ENCODE measurements at places on chromosomes 16 and 17.

- H3K4me1 ChIP-seq, result peaks cover 15% of the 10 kb centered on the region
- no peak for DNase-seq
- H3K27ac ChIP-seq, result no peak overlapping the region
These were observed 13.0 kb upstream of the SALL1 start for GRCh38 chr16:51163894-51164566.

DNA sequence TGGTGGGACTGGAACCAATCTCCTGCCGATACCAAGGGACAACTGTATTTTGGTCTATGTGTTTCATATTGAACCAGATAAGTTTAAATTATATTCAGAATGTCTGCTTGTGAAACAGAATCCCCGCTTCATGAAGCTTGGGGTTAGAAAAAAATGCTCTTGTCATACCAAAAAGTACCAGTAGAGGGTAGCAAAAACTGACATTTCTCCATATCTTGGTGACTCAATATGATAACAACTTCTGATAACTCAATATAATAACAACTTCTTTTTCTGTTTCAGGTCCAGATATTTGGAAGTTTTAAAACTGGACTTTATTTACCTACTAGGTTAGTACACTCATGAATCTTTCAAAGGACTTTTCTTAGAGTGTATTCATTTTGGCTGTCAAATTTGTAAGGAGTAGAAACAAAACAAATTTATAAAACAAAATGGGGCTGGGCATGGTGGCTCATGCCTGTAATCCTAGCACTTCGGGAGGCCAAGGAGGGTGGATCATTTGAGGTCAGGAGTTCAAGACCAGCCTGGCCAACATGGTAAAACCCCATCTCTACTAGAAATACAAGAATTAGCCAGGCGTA, 52.3 kb upstream of the ADCY7 start:
- no peak overlapping the region for H3K4me3 ChIP-seq
- peak; percentile 18 for DNase-seq
- H3K27ac ChIP-seq, result no peak overlapping the region
- peaks cover 5% of the 10 kb centered on the region for H3K36me3 ChIP-seq
- peaks cover 17% of the 10 kb centered on the region for H3K4me1 ChIP-seq
- no peaks in the 10 kb centered on the region for H3K27me3 ChIP-seq

DNA sequence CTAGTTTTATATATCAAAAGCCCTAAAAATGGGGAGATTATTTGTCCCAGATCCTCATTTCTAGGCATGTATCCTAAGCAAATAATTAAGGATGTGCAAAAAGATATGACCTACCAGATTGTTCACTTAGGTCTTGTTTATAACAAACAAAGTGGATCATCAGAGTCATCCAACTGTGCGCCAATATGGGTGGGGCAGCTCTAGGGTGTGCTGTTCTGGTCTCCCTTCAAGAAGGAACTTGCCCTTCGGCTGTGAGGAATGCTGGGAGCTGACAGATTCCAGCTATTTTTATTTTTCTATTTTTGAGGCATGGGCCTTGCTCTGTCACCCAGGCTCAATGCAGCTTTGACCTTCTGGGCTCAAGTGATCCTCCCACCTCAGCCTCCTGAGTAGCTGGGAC, 13.8 kb downstream of the CHP2 start:
- no peaks in the 10 kb centered on the region for H3K36me3 ChIP-seq
- H3K4me3 ChIP-seq, result no peak overlapping the region
- no peaks in the 10 kb centered on the region for H3K27me3 ChIP-seq
- DNase-seq, result no peak

DNA sequence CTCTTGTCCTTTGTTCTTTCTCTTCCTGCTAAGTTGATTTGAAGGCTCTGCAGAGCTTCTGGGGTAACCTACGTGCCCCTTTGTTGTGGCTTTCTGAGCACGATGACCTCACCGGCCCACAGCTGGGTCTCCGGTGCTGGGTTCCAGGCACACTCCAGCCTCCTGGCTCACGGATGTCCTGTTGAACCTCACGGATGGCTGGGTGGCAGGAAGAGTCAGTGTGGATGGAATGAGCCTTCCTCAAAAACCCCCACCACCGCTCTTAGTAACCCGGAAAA, 116.0 kb downstream of the SOCS1 start:
- no peak overlapping the region for H3K27ac ChIP-seq
- H3K36me3 ChIP-seq, result no peaks in the 10 kb centered on the region
- DNase-seq, result peak; percentile 21
- no peaks in the 10 kb centered on the region for H3K27me3 ChIP-seq
- H3K4me3 ChIP-seq, result no peak overlapping the region
- peaks cover 24% of the 10 kb centered on the region for H3K4me1 ChIP-seq

DNA sequence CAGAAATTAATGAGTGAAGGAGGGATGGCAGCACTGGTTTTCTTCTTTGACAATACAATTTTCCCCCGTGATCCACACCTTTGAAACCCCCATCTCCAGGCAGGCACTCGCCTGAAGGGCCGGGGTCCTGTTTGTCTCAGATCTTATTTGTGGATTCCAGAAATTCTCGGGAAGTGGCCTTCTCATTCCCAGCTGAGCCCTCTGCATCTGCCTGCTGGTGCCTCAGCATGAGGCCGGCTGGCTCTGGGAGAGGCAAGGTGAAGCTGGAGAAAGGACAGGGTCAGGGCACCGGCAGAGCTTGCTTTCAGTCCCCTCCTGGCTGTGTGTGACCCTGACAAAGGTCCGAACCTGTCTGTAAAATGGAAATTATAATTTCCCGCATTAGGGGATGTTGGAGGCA, 35.8 kb upstream of the C1QL1 start:
- H3K27me3 ChIP-seq, result peaks cover 12% of the 10 kb centered on the region
- H3K36me3 ChIP-seq, result peaks cover 6% of the 10 kb centered on the region
- H3K4me3 ChIP-seq, result no peak overlapping the region
- peak; percentile 30 for DNase-seq
- no peak overlapping the region for H3K27ac ChIP-seq
- H3K4me1 ChIP-seq, result peaks cover 24% of the 10 kb centered on the region

GRCh38 chr16:50692999-50693781, at the start of gene NOD2:
Gene NOD2, plus strand, starts transcription at chr16:50693606. Its CDS starts 5,890 bp downstream, at chr16:50699496.
- H3K36me3 ChIP-seq, result no peaks in the 10 kb centered on the region
- DNase-seq, result peak; percentile 63
- peak within 1 kb of the TSS; percentile 44 for H3K4me3 ChIP-seq
- peaks cover 19% of the 10 kb centered on the region for H3K4me1 ChIP-seq

- H3K4me1 ChIP-seq, result no peaks in the 10 kb centered on the region
- DNase-seq, result no peak
- H3K27me3 ChIP-seq, result no peaks in the 10 kb centered on the region
- H3K27ac ChIP-seq, result no peak overlapping the region
- H3K4me3 ChIP-seq, result no peak overlapping the region
- H3K36me3 ChIP-seq, result no peaks in the 10 kb centered on the region
These were observed 14.7 kb downstream of the CA7 start for GRCh38 chr16:66858740-66859396.

DNA sequence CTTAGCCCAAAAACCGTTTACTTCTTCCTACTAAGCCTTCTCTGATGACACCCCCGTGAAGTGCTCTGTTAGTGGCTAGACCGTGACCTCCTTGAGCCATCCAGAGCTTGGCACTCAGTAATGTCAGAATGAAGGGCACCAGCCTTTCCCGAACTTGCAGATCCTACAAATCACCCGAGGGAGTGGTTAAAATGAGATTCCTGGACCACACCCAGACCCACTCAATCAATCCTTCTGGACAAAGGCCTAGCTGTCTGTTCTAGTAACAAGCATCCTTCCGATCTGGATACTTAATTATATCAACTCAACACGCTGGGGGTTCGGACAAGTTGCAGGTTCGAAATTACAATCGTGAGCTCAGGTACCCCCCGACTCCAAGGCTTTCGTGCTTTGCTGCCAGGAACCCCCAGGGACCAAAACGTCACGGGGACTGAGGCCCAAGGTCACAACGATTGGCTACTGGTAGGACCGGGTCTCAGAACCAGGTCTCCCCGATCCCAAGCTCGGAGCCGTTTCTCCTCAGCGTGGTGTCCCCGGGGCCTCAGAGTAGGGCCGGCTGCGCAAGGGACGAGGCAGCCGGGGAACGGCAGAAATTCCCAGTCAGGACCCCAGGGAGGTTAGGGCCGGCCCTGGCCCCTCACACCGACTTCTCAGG, 527 bp downstream of the CIAPIN1 start:
- no peaks in the 10 kb centered on the region for H3K36me3 ChIP-seq
- DNase-seq, result no peak
- H3K27ac ChIP-seq, result no peak overlapping the region
- no peaks in the 10 kb centered on the region for H3K4me1 ChIP-seq
- no peaks in the 10 kb centered on the region for H3K27me3 ChIP-seq
- peak overlapping the region; percentile 91 for H3K4me3 ChIP-seq

GRCh38 chr16:53094013-53094630, 39.3 kb downstream of the CHD9 start:
- H3K36me3 ChIP-seq, result no peaks in the 10 kb centered on the region
- no peaks in the 10 kb centered on the region for H3K27me3 ChIP-seq
- no peak for DNase-seq

DNA sequence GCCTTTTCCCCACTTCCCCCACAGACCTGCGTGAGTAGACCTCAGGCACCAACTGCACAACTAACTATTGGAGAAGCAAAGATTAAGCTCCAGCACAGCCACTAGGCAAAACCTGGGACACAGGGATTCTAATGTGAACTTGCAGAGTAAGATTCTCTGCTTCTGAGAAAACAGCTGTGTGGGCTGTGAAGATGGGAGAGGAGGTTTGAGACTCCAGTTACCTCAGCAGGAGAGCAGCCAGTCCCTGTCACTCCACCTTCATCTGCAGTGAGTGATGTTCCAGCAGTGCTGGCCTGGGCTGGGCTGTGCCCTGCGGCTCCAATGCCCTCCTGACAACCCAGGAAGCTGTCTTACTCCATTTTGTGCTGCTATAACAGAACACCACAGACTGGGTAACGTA, 18.0 kb upstream of the ABAT start:
- H3K4me3 ChIP-seq, result no peak overlapping the region
- H3K4me1 ChIP-seq, result no peaks in the 10 kb centered on the region
- H3K36me3 ChIP-seq, result no peaks in the 10 kb centered on the region
- DNase-seq, result no peak
